ENCODE measurements at places on chromosomes 5 and 9.

GRCh38 chr5:95884511-95884910 lies 62.0 kb upstream of the GLRX start:
- no peak for DNase-seq

- DNase-seq, result no peak
Measured at GRCh38 chr9:133690081-133690561, 48.0 kb downstream of the SARDH start.

DNA sequence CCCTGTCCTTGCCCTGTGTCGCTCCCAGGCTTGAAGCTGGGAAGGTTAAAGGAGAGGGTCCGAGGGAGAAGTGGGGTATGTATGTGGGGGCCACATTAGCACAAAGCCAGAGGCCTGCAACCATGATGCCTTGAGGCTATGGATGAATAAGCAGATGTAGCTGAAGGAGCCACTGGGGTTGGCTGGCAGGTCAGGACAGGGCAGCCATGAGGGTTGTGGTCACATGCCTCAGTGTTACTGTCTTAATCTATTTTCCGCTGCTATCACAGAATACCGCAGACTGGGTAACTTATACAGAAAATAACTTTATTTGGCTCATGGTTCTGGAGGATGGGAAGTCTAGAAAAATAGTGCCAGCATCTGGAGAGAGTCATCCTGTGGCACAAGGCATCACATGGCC lies 9.2 kb upstream of the GRHPR start:
- no peak for DNase-seq

DNA sequence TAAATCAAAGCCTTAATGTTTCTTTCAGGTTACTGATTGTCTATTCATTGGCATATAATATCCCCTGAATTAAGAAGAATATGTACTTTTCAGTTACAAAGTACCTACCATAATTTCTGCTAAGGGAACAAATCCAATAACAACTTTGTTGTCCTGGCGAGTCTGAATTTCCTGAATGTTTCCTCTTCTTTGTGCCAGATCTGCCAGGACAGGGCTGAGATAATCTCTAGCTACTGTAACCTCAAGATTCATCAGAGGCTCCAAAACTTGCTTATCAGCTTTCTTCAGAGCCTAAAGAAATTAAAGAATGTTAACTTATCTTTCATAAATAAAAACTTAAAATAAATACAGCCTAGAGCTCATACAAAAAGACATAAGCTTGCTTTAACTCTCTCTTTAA lies 37.2 kb downstream of the HEXB start:
- DNase-seq, result no peak

DNA sequence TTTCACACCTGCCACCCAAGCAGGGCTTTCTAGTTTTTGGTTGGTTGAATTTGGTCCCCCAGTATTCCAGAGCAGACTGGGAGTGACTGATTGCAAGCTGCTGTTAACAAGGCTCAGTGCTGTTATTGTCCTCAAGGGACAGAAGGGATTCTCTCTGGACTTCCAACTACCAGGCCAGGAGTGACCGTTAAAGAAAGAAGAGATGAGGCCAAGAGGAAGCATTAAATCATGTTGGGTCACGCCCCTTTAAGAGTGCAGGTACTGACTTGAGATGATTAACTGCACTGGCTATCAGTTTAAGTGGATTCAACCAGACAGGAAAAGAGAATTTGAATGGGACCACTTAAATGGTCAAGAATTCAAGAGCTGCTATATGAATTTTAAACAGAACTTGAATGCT lies 220.8 kb upstream of the PCSK5 start:
- no peak for DNase-seq

GRCh38 chr5:100772548-100772947 lies 130.5 kb downstream of the ST8SIA4 start:
- DNase-seq, result no peak

DNA sequence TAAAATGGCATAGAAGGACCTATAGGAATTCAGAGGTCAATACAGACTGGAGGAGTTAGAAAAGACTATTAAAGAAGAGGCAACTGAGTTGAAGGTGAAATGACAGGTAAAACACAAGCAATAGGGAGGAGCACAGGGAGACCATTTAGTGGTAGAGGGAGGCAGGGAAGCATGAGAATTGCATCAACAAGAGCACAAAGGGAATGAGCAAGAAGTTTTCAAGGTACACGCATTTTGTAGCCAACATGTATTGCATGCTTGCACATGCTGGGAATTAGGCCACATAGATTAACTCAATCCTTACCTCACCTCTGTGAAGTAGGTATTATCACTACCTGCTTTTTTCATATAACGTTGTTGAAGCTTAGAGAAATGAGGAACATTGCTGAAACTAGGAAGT lies 42.3 kb downstream of the PLPP1 start:
- no peak for DNase-seq

DNA sequence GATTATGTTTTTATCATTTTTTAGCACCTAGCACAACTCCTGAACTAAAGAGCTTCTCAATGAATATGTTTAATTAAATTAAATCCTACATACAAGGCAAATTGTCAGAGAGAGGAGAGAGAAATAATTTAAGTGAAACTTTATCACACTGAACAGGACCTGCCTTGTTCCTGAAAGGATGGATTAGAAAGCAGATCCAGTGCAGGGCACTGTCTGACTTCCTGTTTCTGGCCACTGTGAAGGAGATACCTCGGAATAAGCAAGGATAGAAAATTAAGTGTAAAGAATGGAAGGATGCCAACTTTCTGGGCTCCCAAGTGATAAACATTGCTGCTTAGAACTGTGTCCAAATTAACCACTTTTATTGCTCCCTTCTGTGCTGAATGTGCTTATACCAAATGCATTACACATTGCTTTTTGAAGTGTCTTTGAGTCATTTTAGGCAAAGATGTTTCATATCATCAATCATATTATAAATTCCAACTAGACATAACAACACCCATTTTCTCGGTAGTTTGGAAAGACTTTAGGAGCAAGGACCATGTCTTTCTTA lies 89.1 kb upstream of the SPDL1 start:
- no peak for DNase-seq

- no peak for DNase-seq
Measured at GRCh38 chr9:89353989-89354388, 35.7 kb downstream of the SECISBP2 start.

GRCh38 chr9:134738869-134739659 lies 97.5 kb downstream of the COL5A1 start:
- no peak for DNase-seq

DNA sequence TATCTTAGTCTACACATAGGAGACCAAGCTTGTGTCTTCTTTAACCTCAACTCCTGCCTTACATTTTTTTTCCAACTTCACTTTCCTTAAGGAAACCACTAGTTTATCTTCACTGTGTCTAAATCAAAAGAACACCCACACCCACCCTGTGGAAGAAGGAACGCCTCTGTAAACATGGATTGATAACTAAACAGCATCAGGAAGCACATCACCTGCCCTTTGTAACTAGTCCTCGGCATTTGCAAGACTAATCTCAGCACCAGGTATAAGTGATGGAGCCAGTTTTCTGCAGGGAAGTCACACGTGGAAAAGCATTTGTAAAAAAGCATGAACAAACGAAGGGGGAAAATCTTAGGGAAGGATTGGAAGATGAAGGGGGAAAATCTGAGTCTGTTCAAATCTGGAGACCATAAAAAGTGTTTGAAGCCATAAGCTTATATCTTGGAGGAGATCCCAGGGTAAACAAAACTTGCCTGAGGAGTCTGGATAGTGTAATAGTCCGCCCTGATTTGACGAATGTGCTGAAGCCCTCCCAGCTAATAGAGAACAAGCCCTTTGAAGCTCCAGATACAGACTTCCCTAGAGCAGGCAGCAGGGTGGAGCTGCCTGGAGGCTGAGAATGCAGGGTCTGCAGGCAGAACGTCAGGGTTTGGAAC lies 117.3 kb upstream of the LHFPL2 start:
- DNase-seq, result no peak

GRCh38 chr5:79418276-79418675 lies 95.7 kb downstream of the HOMER1 start:
- no peak for DNase-seq

GRCh38 chr9:128845186-128845931 lies 15.8 kb upstream of the SPOUT1 start:
- no peak for DNase-seq

DNA sequence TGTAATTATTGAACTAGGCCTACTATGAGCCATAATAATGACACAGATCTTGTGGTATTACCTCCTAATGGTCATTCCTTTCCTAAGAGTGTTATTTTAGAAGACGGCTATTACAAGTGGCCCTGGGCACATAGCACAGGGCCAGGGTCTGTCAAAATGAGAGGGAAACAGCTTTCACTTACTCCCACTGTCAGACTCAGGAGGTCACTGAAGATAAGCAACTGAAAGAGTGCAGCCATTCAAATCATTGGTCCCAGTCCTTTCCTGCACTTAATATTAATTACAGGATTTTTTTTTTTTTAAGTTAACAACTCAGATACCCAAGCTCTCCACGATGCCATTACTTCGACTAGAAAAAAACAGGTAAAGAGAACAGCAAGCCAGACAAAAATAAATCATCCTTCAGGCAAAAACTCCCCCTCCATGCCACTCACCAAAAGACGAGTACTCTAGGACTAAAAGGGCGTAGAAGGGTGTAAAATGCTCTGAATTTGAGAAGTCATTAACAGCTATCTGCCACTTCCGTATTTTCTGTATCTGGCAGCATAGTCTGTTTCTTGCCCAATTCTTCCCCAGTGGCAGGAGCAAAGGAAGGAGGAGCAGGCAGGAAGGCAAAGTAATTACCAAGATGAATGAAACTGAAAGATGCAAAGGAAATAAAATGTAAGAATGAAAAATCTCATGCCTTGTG lies 87.4 kb downstream of the ZNF608 start:
- no peak for DNase-seq

- peak; percentile 30 for DNase-seq
Measured at GRCh38 chr5:62354028-62354874, 48.2 kb downstream of the KIF2A start.

DNA sequence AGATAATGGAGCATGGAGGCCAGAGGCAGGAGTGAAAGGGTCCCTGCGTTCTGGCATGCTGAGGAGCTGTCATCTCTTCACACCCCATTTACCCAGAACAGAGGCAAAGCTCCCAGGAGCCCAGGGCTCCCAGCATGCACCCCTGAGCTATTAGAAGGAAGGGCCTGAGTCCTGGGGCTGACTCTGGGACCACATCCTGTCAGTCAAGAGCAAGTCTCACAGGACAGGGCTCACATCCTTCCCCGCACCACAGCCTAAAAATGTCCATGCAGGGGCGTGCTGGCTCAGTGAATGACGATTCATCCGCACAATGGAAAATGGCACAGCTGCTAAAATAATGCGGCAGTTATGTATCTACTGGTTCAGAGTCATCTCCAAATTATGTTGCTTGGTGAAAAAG lies 31.4 kb downstream of the CAMK2A start:
- DNase-seq, result no peak

DNA sequence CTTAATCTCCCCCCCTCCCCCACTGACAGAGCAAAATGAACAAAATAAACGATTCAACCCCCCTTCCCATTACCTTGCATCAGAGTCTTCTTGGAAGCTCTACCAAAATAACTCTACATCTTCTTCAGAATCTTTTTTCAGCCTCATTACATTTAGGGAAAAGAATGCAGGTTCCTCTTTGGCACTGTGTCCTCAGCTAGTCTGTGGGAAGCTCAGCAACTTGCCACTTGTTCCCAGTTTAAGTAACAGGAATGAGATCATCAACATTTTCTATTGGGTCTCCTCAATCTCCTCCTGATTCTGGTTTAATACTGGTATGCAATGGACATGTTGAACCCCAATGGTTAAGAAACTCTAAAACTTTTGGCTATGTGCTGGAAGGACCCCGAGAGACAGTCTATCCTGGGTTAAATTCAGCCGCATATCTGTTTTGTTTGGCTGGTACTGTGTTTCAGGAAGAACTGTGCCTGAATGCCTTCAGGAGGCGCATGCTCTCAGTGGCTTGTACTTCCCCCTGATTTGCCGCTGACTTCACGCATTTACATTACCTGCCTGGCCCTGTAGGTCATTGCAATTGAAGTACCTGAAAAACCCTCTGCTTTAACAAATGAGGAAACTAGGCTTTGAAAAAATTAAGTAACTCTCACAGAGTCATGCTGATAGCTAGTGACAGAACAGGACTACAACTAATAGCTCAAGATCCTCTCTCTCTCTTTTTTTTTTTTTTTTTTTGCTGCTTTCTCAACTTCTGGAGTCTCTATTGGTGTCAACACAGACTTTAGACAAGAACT lies 78.1 kb upstream of the HMHB1 start:
- DNase-seq, result no peak

- DNase-seq, result no peak
Measured at GRCh38 chr5:92494508-92494907, 1086.5 kb downstream of the NR2F1-AS1 start.

GRCh38 chr9:114288193-114289091 lies 34.5 kb upstream of the ORM1 start:
- DNase-seq, result no peak

- no peak for DNase-seq
Measured at GRCh38 chr9:124505006-124505900, 1.9 kb downstream of the NR5A1 start.

DNA sequence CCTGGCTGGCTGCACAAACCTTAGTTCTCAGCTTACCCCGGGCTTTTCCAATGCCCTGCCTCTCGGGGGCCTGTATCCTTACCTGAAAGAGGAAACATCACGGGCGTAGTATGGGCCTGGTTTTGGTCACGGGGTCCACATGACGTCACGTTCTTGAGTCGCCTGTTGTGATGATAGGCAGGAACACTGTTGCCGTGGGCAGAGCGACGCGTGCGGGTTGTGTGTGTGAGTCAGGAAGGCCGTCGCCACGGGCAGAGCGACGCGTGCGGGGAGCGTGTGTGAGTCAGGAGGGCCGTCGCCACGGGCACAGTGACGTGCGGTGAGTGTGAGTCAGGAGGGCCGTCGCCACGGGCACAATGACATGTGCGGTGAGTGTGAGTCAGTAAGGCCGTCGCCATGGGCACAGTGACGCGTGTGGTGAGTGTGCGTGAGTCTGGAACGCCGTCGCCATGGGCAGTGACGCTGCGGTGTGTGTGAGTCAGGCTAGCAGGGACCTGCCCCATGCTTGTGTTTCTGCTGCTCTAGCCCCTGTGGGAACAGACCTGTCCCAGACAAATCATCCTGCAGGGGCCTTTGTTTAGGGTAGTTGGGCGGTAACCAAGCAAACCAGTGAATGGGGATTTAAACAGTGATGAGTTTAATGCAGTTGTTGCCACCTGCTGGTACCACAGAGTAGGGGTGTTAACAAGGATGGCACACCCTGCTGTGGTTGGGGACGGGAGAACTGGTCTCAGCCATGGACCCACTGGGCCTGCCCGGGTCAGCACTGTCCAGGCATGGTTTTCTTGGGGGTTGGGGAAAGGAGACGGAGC lies 19.8 kb downstream of the TRIP13 start:
- peak; percentile 87 for DNase-seq

- DNase-seq, result no peak
Measured at GRCh38 chr5:156835905-156836304, 14.2 kb upstream of the PPP1R2B start.
